Neuronal stem cell (in vitro differentiated cells): ENCODE measurements at places on chromosomes 1 and 21.

DNA sequence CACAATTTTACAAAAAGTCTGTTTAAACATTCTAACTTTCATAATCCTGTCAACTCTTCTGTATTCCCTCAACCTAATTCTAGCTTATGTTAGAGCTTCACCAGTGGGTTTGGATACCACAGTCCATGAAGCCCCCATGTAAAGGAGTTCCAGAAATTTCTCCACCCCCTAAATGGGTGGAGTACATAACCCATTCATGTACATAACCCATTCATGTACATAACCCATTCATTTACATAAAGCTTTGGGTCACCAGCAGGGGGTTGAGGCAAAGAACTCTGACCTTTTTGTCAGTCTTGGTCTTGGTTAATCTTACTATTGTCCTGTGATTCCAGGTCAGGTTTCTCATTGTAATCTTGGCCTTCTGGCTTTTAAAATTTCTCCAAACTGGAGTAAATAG is 61.6 kb downstream of the SMYD2 start:
- peaks cover 3% of the 10 kb centered on the region for H3K4me1 ChIP-seq
- no peak overlapping the region for H3K4me3 ChIP-seq
- DNase-seq = no peak
- H3K36me3 ChIP-seq = peaks cover 22% of the 10 kb centered on the region

GRCh38 chr1:82160036-82160435 is 359.3 kb downstream of the ADGRL2 start:
- DNase-seq = no peak
- H3K4me3 ChIP-seq = no peak overlapping the region
- H3K27ac ChIP-seq = no peak overlapping the region
- H3K36me3 ChIP-seq = no peaks in the 10 kb centered on the region
- no peaks in the 10 kb centered on the region for H3K27me3 ChIP-seq

DNA sequence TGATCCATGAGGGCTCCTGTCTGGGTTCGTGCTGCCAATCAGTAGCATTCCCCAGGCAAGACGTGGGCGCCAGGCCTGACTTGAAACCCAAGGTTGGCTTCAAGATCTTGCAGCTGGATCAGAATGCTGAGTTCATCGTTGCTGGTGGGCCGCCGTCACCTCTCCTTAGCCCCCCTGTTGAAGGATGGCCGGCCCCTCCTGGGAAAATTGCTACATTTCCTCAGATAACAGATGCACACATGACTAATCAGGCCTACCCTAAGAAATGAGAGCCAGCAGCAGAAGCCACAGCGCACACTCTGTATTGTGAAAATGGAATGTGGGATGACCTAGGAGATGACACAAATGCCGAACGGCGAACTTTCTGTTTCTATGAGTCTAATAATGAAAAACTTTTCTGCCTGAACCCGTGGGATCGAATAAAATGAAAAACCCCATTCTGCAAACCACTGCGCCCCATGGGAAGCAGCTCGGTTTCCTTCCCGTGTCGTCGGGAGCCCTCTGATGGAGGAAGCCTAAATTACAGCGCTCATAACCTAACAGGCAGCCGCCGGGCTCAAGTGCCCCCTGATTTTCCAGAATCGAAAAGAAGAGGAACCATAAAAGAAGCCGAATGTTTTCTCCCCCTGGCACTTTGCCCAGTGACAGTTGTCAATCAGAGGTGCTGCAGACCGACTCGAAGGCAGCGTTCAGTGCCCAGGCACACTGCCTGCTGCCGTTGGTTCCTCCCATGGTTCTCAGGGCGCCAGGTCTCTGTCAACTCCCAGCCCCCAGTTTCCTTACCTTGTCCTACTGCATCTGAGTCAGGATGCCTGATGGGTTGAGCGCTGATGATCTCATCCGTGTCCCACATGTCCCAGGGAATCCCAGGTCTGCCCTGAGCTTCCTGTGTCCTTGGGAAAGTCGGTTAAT is 38.2 kb upstream of the H6PD start:
- no peak overlapping the region for H3K4me3 ChIP-seq
- DNase-seq = no peak

DNA sequence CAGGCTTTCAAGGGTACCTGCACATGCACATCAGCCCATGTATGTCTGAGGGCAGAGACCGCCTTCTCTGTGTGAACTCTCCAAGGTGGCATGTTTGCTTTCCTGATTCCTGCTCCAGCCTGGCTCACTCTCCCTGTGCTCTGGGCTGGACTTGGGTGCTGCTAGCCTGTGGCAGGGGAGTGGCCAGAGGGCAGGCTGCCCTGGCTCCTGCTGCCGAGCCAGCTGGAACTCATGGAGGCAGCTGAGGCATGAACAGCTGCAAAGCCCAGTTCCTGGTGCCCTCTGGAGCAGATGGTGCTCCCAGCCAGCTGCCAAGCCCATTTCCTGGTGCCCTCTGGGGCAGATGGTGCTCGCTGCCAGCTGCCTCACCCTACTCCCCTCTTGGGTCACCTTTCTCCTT is 7.6 kb downstream of the UBL4B start:
- no peak overlapping the region for H3K27ac ChIP-seq
- no peaks in the 10 kb centered on the region for H3K36me3 ChIP-seq
- DNase-seq = no peak
- H3K4me1 ChIP-seq = no peaks in the 10 kb centered on the region

DNA sequence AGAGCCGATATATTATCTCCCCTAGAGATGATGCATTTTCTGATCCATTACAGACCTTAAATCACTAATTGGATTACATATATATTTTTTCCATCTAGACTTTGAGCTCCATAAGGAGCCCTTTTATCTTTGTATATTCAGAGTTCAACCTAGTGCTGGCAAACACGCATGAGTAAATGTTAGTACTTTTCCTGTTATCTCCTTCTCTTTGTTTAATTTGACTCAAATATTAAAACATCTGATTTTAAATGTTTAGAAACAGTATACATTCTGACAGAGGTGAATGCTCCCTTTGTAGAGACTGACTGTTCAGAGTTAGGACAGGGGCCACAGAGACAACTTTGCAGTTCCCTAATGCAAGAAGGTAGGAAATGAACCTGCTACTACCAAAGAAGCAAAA is 37.1 kb downstream of the EIF2B3 start:
- no peak for DNase-seq
- no peak overlapping the region for H3K27ac ChIP-seq
- no peaks in the 10 kb centered on the region for H3K27me3 ChIP-seq
- no peak overlapping the region for H3K4me3 ChIP-seq
- H3K36me3 ChIP-seq = no peaks in the 10 kb centered on the region

DNA sequence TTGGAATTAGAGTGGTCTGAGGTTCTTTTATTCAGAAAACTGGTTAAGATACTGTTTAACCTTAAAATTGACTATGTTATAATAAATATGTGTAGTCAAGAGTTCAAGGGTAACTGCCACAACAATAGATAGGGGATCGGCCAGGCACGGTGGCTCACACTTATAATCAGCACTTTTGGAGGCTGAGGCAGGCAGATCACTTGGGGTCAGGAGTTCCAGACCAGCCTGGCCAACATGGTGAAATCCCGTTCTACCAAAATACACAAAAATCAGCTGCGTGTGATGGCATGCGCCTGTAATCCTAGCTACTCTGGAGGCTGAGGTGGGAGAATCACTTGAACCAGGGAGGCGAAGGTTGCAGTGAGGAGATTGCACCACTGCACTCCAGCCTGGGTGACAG is 39.5 kb downstream of the PDC start:
- H3K4me1 ChIP-seq = no peaks in the 10 kb centered on the region
- DNase-seq = no peak
- peaks cover 30% of the 10 kb centered on the region for H3K36me3 ChIP-seq
- no peak overlapping the region for H3K4me3 ChIP-seq
- H3K27me3 ChIP-seq = no peaks in the 10 kb centered on the region
- H3K27ac ChIP-seq = no peak overlapping the region

DNA sequence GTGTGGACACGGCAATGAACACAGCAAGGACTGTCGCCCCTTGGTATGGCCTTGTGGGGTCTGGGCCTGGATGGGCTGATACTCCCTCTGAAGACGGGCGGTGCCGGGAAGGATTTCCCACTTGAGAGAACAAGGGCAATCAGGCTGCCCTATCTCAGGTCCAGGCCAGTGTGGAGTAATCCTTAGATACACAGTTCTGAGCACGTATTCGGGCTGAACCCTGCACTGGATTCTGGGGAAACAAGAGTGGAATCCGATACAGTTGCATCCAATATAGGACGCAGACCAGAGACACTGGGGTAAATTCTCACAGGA is 177.7 kb downstream of the TRABD2B start:
- H3K4me3 ChIP-seq = no peak overlapping the region
- H3K27me3 ChIP-seq = peaks cover 15% of the 10 kb centered on the region
- H3K36me3 ChIP-seq = no peaks in the 10 kb centered on the region
- peaks cover 11% of the 10 kb centered on the region for H3K4me1 ChIP-seq
- DNase-seq = no peak
- no peak overlapping the region for H3K27ac ChIP-seq

- H3K36me3 ChIP-seq = no peaks in the 10 kb centered on the region
- no peak for DNase-seq
- no peaks in the 10 kb centered on the region for H3K27me3 ChIP-seq
- H3K27ac ChIP-seq = no peak overlapping the region
- H3K4me1 ChIP-seq = peaks cover 5% of the 10 kb centered on the region
These were observed 45.8 kb upstream of the RGS1 start for GRCh38 chr1:192529811-192530210.

DNA sequence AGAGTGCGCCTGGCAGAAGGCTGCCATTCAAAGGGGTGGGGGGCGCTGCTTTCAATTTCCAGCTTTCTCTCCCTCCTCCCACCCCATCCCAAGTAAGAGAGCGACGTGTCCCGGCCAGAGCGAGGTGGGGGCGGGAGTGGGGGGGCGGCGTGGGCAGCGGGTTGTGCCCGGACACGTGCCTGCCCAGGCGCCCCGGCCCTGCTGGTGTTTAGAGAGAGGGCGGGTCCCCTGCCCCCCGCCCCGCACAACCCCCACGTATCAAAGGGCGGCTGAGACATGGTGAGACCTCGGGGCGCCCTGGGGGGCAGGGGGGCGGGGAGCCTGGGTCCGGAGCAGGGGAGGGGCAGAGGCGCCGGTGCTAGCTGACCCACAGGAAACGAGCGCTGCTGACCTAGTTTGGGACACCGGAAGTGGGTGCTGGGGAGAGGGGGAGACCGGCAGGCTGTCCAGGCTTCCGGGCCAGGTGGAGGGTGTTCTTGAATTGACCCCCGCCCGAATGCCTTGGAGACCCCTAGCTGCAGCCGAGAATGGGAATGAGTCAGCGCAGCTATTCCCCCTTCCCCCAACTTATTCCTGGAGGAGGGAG is 1.3 kb downstream of the ZBTB7B start:
- H3K4me1 ChIP-seq = peaks cover 22% of the 10 kb centered on the region
- no peaks in the 10 kb centered on the region for H3K27me3 ChIP-seq
- H3K27ac ChIP-seq = peak overlapping the region; percentile 40
- DNase-seq = no peak
- no peaks in the 10 kb centered on the region for H3K36me3 ChIP-seq

DNA sequence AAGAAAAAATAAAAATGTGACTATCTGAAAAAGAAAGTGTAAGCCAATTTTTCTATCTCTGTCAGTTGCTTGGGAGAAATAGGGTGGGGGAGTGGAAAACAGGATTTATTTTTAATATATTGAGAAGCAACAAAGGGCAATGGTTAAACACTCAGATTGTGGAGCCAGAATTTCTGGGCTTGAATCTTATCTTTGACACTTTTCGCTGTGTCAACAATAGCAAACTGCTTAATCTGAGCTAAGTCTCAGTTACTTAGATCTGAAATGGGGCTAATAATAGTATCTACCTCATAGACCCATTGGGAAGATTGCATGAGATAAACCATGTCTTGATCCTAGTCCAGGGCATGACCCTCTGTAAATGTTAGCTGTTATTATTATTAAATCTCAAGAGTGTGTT is 468.1 kb downstream of the ADGRL2 start:
- no peaks in the 10 kb centered on the region for H3K4me1 ChIP-seq
- DNase-seq = no peak
- H3K4me3 ChIP-seq = no peak overlapping the region
- H3K36me3 ChIP-seq = no peaks in the 10 kb centered on the region

- no peak overlapping the region for H3K27ac ChIP-seq
- peaks cover 4% of the 10 kb centered on the region for H3K4me1 ChIP-seq
- DNase-seq = no peak
- peaks cover 37% of the 10 kb centered on the region for H3K27me3 ChIP-seq
- no peaks in the 10 kb centered on the region for H3K36me3 ChIP-seq
- H3K4me3 ChIP-seq = no peak overlapping the region
These were observed 84.5 kb downstream of the BEND5 start for GRCh38 chr1:48692235-48692634.

GRCh38 chr1:147723691-147724323 is 36.6 kb downstream of the GJA5 start:
- no peak overlapping the region for H3K4me3 ChIP-seq
- no peaks in the 10 kb centered on the region for H3K27me3 ChIP-seq
- peak; percentile 51 for DNase-seq
- H3K4me1 ChIP-seq = peaks cover 9% of the 10 kb centered on the region
- H3K27ac ChIP-seq = no peak overlapping the region
- no peaks in the 10 kb centered on the region for H3K36me3 ChIP-seq

DNA sequence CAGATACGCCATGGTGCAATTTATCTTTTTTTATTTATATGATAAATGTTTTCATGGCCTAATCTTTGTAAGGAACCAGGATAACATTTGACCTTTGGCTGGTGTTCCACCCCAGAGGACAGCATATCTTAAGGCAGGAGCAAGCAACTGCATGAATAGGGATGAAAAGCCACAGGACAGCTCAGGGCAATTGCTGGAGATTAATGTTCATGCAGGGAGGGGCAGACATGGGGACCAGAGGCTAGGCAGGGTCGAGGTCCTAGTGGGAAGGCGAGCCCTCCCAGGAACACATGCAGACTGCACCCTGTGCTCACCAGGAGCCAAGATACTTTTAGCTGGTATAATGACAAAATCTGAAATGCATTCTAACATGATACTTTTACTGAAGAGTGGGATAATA is 74.4 kb upstream of the HAO2 start:
- no peak overlapping the region for H3K4me3 ChIP-seq
- H3K4me1 ChIP-seq = peaks cover 5% of the 10 kb centered on the region
- no peaks in the 10 kb centered on the region for H3K27me3 ChIP-seq

DNA sequence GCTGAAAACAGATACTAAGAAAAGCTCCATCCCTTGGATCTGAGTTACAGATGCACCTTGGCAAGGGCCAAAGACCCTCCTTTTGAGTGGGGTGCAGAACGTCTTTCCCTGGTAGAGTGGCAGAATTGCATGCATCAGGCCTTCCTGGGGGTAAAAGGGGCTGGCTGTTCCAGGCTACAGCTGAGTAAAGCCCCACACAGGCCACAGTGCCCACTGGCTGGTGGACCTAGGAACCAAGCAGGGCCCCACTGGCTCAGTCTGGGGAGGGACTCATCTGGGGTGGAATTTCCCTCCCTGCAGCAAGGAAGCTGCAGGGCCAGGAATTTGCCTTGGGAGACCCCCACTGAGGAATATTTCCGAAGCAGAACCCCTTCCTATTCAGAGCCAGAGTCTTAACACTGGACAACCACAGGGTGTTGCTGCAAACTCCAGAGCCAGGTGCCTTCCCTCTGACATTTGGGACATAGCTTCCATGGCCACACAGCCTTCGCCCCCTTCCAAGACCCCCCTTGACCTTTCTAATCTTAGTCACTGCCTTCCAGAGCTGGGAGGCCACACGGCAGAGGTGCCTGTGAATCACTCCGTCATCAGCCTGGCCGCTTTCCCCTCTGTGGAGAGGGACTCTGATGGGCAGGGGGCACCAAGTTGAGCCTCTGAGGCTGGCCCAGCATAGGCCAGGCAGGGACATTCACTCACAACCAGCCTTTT is 52.5 kb downstream of the LACTBL1 start:
- H3K36me3 ChIP-seq = no peaks in the 10 kb centered on the region
- no peak for DNase-seq
- no peaks in the 10 kb centered on the region for H3K27me3 ChIP-seq
- no peak overlapping the region for H3K4me3 ChIP-seq
